ENCODE measurements at places on chromosomes 3 and 15.

DNA sequence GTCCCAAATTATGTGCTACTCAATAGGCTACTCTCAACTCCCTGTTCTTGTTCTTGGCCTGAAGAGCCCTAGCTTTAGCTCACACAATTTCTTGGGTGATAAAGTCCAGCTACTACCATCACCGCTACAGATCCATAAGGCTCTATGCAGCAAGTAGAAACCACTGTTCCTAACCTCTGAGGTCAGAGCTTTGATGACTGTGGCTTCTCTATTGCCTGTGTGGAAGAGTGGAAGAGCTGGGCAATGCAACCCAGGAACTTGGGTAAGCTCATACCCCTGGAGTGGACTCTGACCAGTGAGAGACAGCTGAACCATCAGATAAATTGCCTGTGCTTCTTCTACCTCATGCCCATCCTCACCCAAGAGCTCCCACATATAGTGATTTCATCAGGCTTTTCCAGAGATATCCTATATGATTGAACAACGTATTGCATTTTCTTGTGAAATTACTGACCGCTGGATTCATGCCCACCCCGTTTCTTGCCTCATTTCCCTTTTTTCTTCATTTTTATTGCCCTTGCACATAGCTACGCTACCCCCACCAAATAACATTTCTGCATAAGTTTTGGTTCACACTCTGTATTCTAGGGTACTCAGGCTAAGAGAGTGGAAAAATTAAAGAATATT, 172.3 kb upstream of the MBNL1 start:
- no peak for DNase-seq

DNA sequence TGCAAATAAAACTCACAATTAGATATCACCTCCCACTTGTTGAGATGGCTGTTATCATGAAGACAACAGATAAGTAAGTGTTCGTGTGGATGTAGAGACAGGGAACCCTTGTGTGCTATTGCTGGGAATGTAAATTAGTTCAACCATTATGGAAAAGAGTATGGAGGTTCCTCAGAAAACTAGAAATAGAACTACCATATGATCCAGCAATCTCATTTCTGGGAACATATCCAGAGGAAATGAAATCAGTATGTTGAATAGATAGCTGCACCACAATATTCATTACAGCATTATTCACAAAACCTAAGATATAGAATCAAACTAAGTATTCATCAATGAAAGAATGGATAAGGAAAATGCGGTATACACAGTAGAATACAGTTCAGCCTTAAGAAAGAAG, 418.7 kb upstream of the CNTN6 start:
- no peak for DNase-seq

DNA sequence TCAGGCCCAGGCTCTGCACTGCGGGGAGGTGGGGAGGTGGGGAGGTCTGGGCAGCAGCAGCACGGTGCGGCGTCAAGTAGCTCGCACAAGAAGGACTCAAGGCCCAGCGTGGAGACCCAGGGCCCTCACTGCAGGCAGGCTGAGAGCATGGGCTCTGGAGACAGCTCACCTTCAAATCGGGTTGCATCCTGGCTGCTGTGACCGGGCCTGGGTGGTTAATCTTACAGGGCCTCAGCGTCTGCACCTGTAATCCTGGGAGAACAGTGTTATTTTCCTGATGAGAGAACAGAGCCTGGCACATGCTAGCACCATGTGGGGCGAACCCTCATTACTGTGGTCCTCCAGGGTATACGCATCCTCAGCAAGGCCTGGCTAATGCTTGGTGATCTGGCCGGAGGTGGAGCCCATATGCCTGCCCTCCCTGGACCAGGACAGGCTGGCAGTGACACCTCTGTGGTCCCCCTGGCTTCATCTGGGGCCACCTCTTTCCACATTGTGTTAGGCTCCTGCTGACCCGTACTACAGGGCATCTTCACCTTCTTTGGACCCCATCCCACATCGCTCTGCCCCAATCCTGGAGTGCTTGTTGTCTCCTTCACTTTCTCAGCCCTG, 55.5 kb downstream of the RGMA start:
- no peak for DNase-seq

DNA sequence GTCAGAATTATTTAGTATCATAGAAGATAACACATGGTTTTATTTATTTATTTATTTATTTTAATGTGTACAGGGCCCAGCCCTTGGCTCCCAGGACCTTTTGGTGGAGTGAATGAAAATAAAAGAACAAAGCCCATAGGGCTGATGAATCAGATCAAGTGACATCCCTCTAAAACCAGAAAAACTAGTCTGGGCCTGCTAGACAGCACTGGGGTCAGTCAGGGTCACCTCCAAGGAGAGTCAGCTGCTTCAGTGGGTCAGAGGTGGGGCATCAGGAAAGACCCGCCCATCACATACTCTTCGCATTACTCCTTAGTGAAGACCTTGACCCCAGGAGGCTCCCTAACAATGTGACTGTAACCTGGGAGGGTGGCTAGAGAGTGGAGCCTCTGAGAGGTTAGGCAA, 12.8 kb downstream of the PPCDC start:
- DNase-seq: no peak

DNA sequence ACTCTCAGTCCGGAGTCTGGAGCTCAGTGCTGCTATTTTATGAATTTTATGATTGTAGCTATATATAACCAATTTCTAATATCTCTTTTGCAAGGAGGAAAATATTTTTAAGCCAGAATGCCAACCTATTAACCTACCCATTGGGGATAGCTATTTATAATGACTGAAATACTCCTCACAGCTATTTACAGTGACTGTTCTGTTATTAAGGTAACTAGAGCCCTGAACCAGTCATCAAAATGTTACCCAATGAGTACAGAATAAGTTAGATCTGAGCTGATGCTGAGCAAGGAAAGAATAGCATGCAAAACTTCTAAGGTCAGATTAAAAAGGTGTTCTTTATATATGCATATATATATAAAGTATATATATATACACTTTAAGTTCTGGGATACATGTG, 79.6 kb upstream of the PPP2R3A start:
- no peak for DNase-seq

DNA sequence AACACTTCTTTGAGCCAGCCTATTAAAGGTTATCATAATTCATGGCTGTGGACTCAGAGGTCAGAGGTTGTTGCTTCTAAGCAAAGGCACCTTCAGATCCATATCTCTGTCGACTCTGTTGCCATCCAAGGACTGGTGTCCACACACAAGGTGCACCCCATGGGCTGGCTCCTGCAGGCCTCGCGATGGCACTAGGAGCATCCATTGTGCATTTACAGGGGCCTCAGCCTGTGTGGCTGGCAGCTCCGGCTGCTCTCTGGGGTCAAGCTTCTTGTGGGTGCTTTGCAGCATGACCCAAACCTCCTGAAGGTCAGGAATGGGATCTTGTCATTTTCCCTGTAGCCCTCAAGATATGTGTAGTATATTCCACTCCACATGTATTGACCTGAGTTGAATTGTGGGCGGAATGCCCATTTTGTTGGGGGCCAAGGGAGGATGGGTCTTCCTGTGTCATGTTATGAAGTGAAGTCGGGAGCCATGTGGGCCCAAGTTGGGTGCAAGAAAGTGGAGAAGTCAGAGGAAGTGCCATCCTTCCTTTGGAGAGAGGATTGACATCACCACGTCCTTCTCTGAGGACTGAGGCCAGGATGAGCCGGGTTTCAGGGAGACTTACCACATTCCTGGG, 43.9 kb downstream of the CHDH start:
- DNase-seq: no peak

DNA sequence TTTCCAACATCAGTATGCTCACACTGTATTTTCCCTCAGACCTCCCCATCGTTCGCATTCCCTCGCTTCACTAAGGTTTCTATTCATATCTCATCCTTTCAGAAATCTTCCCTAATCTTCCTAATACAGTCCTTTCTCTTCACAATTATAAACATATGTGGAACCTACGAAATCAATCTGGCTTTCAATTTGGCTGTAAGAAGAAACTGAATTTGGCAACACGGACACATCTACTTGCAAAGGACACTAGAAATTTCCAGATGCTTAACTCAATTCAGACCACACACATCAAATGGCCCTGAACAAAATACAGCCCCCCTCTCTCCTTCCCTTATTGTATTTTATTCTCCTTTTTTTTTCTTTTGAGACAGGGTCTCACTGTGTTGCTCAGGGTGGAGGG, 39.1 kb upstream of the TM4SF19 start:
- no peak for DNase-seq

- no peak for DNase-seq
Observed at GRCh38 chr15:60508442-60508841, 29.5 kb upstream of the ICE2 start.

GRCh38 chr15:76293361-76293760, 17.9 kb downstream of the ETFA start:
- no peak for DNase-seq

DNA sequence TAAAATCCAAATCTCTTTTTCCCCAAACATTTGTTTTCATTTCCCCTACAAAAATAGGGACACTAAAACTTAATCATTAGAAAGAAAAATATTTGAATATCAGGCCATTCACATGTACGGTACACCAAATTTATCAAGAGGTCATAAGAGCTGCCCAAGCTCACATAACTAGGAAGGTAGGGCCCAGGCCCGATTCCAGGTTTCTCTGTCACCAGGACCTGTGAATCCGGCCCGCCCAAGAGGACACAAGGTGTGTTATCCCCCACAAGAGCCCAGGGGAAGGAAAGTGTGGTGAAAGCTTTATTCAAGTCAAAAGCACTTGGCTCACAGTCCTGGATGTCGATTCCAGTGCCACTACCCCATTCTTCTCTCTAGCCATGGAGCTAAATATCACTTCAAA, 130.6 kb downstream of the DMXL2 start:
- no peak for DNase-seq

- no peak for DNase-seq
Observed at GRCh38 chr15:83766339-83766738, 112.4 kb downstream of the ADAMTSL3 start.

- no peak for DNase-seq
Observed at GRCh38 chr3:49727924-49728361, 4.2 kb upstream of the GMPPB start.

DNA sequence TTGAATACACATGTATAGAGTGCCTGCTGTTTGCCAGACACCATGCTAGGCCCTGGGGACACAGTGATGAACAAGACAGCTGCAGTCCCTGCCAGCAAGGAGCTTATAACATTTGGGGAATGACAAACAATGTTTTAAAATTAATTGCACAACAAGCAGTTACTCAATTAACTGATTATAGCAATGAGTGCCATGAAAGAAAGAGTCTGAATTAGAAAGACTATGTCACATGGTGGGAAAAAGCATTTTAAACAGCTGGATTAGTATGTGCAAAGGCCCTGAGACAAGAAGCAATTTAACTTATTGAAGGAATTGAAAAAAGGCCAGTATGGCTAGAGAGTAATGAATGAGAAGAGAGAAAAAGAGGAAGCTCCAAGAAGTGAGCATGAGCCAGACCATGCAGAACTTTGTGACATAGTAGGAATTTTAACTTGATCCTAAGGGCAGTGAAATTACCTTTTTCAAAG, 64.5 kb upstream of the PLXNA1 start:
- no peak for DNase-seq

GRCh38 chr3:42500909-42501308, 1.5 kb upstream of the VIPR1 start:
- DNase-seq: no peak

DNA sequence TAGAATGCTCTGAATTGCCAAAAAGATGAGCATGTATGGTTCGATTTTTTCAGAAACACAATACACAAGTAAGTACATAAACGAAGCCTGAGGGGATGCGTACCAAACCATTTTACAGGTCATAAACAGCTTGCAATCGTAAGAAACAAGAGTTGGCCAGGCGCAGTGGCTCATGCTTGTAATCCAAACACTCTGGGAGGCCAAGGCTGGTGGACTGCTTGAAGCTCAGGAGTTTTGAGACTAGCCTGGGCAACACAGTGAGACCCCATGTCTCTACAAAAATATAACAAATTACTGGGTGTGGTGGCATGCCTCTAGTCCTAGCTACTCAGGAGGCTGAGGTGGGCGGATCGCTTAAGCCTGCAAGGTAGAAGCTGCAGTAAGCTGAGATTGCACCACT, 13.4 kb downstream of the TRA2B start:
- no peak for DNase-seq

- DNase-seq: no peak
Observed at GRCh38 chr15:60426870-60427508, 29.2 kb upstream of the ANXA2 start.

- DNase-seq: no peak
Observed at GRCh38 chr3:44074181-44074580, 167.5 kb upstream of the TOPAZ1 start.

GRCh38 chr15:27671819-27672437, 427.2 kb downstream of the OCA2 start:
- no peak for DNase-seq

- DNase-seq: no peak
Observed at GRCh38 chr15:48395521-48396011, 64.3 kb downstream of the DUT start.

GRCh38 chr3:74001436-74001835, 376.7 kb upstream of the PDZRN3 start:
- DNase-seq: no peak

GRCh38 chr3:132196113-132196512, 121.1 kb upstream of the ACP3 start:
- DNase-seq: no peak

DNA sequence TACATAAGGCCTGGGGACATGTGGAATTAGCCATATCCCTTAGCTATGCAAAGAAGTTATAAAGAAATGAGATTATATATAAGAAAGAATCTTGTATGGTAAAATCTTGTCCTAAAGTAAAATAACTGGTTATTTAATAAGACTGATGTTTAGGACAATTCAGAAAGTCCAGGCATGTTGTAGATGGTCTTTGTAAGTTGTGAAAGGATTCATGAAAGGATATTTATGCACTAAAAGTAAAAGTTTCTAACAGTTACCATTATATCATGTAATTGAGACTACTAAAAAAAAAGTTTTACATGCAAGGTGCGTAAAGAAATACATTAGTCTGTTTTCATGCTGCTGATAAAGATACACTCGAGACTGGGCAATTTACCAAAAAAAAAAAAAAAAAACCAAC, 146.3 kb downstream of the FMN1 start:
- DNase-seq: no peak

DNA sequence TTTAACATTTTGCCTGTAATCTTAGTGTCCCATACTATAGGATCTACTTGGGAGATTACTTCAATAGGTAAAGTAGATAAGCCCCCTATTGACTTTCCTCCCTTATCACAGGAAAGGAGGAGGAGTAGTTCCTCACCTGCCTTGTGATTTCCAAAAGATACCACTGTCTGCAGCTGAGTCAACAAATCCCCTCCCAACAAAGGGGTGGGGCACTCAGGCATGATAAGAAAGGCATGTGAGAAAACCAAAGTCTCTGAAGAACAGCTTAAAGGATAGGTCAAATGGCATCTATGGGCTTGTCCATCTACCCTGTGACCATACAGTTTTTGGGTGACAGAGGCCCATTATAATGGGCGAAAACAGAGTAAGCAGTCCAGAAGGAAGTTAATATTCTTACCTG, 71.3 kb upstream of the WNT7A start:
- DNase-seq: no peak

- no peak for DNase-seq
Observed at GRCh38 chr3:117304681-117305080, 595.1 kb downstream of the TUSC7 start.

DNA sequence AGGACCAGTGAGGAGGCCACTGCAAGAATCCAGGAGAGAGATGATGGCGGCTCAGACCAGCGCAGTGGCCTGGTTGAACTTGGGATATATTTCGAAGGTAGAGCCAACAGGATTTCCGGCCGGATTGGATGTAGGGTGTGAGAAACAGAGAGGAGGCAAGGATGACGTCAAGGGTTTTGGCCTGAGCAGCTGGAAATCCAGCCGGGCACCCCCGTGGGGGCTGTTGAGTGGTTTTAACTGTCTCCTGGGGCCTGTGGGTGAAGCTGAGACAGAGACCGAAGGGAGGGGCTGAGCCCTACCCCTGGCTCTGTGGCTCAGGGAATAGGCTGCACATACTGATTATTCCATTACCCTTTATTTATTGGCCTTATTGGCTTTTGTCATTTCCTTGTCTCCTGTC, 45.7 kb downstream of the EXOG start:
- DNase-seq: no peak

Measured in activated CD4-positive, alpha-beta T cell treated with anti-CD3 and anti-CD28 coated beads for 4 hours (primary cell).